Stimulated activated CD8-positive, alpha-beta memory T cell treated with anti-CD3 and anti-CD28 coated beads, Interleukin-4, amount 100 ng/mL, for 24 hours (primary cell): ENCODE measurements at places on chromosomes 12 and 14.

DNA sequence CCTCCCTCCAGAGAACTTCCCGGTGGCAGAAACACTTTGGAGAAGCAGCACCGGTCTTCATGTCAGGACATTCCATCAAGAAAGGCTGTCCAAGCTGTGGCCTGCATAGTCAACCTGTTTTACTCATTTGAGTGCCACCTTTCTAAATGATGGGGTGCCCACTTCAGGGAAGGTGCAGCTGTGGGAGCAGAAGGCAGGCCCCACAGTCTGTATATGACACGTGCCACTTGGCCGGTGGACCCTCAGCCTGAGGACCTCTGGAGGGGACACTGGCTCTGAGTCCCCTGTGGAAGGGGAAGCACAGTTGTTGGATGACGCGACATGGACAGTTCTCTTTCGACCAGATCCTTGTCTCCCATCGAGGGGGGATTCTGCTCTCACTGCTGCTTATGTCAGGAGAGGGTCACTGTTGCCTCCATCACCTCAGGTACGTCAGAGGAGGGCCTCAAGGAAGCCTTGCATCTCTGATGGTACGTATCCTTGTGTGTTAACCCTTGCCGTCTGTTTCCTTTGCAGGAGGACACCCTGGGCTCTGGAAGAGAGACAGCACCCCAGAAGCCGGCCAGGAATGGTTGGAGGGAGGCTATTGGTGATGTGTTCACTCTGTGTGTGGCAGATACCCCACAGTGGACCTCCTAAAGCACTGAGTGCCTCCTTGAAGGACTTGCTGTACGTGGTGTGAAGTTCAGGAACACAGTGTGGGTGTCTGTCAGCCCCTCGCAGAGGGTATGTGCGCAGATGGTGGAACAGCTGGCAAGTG, 132.1 kb upstream of the RTL1 start:
- no peak for DNase-seq

DNA sequence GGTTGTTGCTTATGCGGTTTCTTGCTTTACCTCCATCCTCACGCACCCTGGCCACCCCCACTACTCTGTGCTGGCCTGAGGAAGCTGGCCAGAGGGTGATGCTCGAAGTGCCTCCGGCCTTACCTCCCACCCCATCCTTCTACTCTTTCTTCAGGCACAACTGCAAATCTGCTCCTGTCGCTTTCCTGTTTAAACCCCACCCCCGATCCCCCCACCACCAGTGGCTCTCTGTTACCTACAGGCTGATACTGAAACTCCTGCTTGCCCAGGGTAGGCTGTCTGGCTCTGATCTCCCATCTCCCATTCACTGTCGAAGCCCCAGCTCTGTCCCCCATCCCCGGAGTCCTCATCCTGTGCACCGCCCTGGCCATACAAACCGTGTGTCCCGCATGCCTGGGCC, 111.5 kb downstream of the PRMT8 start:
- DNase-seq, result no peak

DNA sequence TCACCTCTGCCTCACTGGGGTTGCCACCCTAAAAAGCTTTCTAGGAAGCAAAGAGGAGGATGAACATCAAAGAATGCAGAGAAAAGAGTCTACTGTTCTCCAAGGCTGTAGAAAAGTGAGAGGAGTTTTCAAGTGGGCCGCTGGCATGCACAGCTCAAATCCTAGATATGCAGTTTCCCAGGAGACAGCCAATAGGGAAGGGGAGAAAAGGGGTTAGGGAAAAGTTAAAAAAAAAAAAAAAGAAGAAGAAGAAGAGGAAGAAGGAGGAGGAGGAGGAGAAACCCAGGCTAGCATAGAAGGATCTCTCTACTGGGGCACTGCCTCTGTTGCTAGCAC, 682 bp downstream of the BATF start:
- no peak for DNase-seq

GRCh38 chr14:67068251-67068650, 121.0 kb upstream of the GARIN2 start:
- DNase-seq, result no peak

DNA sequence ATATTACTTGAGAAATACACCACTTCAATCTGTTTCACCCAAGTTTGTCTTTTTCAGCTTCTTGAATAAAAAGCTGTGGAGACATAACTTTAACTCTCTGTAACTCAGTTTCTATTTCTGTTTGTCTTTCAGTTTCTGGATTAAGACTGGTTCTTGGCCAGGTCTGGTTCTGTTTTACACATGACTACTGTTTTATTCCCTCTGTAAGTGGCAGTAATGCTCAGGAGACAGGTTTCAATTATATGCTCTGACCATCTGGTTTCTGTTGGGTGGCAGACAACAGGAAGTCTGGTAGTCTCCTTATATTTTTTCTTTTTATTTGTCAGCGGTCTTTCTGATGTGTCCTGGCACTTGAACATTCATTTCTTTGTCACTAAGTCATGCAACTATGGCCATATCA, 102.9 kb downstream of the RPS29 start:
- DNase-seq, result no peak

DNA sequence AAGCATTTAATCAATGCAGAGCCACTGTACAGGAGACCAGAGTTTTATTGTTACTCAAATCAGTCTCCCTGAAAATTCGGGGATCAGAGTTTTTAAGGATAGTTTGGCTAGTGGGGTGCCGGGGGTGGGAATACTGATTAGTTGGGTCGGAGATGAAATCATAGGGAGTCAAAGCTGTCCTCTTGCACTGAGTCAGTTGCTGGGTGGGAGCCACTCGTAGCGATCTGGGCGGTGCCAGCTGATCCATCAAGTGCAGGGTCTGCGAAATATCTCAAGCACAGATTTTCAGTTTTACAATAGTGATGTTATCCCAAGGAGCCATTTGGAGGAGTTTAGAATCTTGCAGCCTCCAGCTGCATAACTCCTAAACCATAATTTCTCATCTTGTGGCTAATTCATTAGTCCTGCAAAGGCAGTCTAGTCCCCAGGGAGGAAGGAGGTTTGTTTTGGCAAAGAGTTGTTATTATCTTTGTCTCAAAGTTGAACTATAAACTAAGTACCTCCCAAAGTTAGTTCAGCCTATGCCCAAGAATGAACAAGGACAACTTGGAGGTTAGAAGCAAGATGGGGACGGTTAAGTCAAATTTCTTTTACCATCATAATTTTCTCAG, 169.4 kb upstream of the PLEKHG7 start:
- no peak for DNase-seq

DNA sequence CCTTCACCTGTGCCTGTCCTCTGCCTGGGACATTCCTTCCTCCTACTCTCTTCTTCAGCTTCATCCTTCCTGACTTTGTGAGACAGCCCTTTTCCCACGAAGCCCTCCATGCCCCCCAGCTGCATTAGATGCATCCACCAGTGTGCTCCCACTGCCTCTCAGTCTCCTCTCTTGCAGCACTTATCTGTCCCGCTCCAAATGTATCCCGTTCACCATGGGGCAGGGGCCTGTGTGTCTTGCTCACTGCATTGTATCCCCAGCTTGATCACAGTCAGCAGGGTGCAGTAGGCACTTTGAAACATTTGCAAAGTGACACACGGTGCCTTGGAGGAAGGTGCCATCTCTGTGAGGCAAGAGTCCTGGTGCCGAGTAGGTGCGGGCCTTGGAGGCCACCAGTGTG, 104.0 kb downstream of the SLC25A47 start:
- no peak for DNase-seq

GRCh38 chr12:31021809-31022494, 51.7 kb upstream of the DDX11 start:
- no peak for DNase-seq

DNA sequence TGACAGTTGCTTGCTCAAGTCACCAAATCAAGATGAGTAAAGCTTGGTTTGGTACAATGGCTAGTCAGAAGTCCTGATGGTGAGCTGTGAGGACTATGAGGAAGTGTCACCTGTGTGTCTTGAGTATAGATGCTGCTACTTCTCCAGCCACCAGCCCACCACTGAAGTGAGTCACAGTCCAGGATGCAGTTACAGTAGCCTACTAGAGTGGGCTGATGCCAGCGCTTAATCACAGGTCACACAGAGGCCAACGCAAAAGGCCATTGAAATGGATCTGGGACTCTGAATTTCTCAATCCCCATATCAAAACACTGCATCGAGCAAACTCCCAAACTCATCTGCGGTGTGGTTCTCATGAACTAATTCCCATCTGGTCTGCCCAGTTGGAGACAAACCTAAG, 223.1 kb downstream of the ANO6 start:
- DNase-seq, result no peak

- no peak for DNase-seq
Measured at GRCh38 chr14:72513965-72514659, 379.8 kb downstream of the DPF3 start.

DNA sequence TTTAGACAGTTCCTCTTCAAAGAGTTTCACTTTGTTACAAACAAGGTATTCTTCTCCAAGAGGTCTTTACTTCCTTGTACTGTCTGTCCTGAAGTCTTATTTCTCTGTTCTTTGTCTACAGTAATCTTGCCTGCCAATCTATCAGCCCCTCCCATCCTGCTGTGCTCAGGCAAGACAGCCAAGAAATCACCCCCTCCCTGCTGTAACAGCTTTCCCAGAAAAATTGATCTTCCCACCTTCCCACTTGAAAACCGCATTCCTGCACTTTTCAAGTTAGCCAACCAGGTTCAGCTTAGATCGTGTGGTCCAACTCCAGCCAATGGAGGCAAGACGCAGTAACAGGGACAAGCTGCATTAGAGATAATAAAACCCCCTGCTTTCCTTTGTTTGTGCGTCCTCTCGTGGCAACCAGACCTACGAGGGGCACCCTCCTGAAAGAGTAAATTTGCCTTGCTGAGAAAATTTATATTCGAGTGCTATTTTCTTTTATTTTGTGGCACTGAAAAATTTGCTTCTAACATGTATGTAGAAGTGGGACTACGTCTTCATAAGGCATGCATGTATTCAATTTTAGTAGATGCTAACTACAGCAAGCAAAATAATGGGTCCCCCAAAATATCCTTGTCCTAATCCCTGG, 46.5 kb upstream of the ESR2 start:
- DNase-seq, result no peak

DNA sequence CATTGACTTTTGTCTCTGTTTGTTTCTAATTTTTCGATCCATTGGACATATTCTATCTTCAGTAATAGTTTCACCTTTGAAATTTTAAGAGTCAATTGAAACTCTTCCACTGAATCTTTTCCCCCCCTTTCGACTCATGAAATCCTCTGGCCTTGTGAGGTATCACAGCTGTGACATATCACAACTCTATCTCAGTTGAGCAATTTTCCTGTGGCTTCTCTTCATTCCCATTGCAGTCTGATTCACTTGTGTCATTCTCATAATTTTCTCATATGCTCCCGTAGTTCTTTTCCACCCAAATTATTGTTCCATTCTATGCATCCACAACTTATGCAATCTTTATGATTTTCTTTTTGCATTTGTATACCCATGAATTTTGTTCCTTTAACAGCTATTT, 261.6 kb downstream of the DACT1 start:
- no peak for DNase-seq

- DNase-seq, result no peak
Measured at GRCh38 chr12:4282892-4283511, 9.4 kb downstream of the CCND2 start.

DNA sequence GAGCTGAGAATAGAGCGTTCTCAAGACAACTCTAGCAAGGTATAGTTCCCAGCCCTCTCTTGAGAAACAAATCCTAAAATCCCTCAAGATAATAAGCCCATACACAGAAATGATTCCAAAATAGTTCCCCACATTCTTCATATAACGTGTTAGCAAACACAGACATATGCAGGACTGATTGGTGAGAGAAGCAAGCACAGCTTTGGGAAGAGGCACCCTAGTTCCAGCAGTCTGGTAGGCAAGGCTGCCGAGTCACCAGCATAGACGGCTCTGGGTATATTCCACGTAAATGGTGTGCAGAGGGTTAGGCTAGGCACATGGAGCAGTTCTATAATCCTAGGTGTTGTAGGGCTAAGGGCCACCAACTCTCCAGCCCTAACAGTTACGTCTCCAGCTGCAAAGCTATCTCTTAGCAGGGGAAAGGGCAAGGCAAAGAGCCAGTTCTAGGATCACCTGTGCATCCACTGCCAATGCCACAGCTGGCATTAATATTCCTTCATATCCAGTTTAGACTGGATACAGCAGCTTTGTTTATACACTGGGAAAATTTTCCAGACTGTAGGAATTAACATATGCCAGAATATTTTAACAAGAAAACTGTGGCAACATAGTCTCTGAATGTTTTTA, 52.9 kb downstream of the SH2B3 start:
- DNase-seq, result no peak

- no peak for DNase-seq
Measured at GRCh38 chr14:46487582-46488350, 163.8 kb downstream of the RPL10L start.

DNA sequence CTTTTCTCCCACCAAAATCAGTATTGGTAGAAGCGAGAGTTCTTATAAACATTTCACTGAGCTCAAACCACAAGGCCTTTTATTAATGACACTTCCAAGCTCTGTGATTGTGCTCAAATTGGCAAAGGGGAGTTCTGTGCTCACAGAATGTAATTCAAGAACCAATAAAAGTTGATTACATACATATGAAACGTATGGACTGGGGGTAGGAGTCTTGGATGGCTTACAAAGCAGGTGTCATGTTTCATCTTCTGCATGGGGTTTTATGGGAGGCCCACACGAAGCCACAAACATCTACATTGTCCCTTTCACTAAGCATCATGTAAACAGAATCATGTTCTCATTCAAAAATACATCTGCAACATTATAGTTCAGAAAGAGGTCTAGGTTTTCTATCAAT, 828.3 kb downstream of the VRK1 start:
- no peak for DNase-seq

DNA sequence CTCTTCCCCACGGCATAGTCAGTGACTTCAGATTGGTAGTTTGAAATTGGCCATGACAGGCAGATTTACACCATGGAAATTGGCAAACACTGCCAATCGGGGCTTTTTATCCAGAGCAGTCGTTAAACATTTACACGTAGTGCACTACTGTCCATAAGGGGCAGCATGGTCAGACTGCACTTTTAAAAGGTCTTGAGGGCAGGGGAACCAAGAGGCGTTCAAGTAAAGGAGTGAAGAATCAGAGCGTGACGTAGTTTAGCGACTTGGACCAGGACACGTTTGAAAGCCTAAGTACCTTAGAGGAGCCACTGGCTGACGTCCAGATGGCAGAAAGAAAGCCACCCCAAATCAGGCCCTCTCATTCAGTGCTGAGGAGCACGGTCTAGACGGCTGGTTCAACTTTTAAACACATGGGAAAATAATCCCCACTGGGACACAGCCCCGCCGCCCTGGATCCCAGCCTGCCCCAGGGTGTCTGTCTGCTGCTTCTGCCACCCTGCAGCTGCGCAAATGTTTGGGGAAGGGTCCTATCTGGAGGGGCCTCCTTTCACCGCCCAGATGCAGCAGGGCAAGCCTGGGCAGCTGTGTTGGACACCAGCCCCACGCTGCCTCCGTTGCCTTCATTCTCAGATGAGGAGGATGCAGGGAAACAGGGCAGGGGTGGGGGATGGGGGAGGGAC, 52.5 kb upstream of the PPP2R5C start:
- no peak for DNase-seq

DNA sequence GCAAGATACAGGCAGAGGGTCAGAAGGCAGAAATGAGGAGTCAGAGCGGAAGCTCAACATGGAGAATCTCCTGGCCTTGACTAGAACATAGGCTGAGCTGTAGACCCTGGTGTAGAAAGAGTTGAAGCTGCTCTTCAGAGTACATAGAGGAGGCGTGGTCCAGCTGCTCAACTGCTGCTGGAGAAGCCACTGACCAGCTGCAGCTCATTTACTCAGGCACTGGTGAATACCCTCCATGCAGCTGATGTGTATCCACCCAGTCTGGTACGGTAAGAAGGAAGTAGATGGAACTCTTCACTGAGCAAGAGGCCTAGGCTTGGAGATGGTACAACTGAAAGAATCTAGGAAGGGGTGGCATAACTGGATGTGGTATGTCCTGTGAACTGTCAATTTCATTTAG, 148.8 kb upstream of the DHRS4 start:
- no peak for DNase-seq

GRCh38 chr14:68178282-68178681, 358.7 kb downstream of the RAD51B start:
- no peak for DNase-seq
